ENCODE measurements at places on chromosomes 6 and 20.

DNA sequence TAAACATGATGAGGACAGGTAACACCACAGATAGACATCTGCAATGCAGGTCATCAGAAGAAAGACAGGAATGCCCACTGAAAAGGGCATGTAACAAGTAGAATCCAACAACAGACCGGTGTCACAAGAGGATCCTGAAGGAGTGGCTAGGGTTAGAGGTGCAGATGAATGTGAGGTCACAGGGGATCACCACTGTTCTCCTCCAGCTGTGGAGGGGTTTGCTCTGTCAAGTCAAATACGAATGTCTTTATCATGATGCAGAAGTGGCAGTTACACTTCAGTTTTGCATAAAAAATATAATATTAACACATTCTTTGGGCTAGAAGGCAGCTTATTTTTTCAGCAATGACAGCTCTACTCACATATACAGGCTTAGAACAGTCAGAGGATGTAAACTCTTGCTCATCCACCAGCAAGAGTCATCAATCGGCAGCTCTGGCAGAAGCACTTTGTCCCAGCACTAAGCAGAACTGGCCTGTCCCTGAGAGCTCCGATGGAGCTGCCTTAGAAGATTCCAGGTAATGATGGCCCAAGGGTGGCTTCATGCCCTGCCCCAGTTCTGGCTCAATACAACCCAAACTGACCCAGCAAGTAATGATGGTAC is 130.4 kb upstream of the TRAF3IP2 start:
- DNase-seq = no peak

- no peak for DNase-seq
Measured at GRCh38 chr6:21332660-21333059, 260.9 kb upstream of the SOX4 start.

DNA sequence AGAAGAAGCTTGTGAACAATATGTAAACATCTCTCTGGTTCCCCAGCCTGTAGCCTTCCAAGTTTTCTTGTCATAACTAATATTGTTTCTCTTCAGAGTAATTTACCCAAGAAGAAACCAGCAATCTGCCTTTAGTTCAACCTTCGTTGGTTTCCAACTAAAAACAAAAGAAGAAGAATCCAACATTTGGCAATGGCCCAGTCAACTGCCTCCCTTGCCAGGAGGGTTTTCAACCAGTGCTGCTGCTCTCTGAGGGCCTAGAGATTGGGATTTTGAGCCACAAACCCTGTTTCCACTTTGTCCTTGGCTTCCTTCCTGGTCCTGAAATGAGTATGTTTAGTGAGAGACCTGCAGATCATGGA is 395.8 kb upstream of the CNR1 start:
- no peak for DNase-seq

DNA sequence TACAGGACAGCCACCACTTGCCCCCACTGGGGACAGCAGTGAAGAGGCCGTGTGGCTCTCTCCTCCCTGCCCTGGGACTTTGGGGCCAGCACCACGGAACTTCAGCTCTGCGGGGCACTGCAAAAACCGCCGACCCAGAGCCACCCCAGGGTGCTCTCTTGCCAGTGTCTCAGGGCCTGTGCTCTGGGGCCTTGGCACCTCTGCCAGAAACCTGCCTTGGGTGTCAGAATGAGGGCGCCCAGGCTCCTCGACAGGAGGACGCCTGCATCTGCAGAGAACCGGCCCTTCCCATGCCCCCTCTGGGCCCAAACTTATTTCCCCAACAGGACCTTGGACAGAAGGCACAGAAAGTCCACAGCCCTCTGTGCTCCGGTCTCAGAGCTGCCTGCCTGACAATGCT is 77.2 kb upstream of the MPC1 start:
- no peak for DNase-seq

DNA sequence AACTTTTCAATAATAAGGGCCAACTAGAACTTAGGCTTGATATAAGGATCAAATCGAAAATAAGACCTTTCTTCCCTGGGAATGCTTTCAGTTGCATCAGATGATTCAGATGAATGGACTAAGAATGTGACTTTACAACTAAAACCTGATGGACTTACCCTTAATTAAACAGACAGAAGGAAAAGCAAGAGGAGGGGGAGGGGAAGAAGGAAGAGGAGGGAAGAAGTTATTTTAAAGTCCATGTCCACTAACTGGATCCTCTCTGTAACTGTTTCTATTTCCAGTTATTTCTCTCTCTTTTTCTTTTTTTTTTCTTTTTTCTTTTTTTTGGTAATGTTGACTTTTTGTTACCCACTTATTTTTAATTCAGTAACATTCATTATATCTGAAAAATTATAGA is 486.0 kb downstream of the MAFB start:
- DNase-seq = no peak

GRCh38 chr20:58719971-58720371 is 27.4 kb downstream of the NPEPL1 start:
- no peak for DNase-seq

- DNase-seq = no peak
Measured at GRCh38 chr6:1524040-1524480, 85.7 kb upstream of the FOXC1 start.

DNA sequence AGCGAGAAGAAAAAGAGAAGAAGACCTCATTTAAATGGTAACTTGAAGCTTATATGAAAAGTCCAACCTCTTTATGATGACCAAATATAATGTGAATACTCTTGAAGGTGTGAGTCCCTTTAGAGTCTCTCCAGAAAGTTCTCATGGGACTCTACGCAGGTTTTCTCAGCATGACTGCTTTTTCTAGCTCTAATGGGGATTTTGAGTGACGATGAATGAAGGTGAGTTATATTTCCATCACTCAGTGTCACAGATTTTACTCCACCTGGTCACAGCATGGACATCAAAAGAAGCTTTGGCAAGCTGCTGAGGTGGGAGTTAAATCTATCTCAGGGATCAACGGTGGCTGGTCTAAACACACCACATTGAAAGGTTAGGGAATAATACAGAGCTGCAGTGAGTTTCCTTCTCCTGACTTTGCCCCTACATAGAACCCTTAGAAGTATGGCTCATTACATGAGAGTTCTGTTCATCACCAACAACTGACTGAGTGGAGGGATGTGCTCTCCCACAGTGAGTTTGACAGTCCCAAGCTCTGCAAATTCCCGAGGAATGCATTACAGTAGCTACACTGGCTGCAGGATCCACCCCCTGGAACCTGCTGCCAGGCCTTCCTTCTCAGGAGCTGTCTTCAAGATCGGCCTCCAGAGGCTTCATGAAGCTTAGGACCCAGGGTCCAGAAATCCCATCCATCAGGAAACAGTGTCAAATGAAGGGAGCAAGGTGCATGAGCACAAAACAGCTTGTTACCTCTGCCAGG is 126.8 kb downstream of the FOXC1 start:
- no peak for DNase-seq

DNA sequence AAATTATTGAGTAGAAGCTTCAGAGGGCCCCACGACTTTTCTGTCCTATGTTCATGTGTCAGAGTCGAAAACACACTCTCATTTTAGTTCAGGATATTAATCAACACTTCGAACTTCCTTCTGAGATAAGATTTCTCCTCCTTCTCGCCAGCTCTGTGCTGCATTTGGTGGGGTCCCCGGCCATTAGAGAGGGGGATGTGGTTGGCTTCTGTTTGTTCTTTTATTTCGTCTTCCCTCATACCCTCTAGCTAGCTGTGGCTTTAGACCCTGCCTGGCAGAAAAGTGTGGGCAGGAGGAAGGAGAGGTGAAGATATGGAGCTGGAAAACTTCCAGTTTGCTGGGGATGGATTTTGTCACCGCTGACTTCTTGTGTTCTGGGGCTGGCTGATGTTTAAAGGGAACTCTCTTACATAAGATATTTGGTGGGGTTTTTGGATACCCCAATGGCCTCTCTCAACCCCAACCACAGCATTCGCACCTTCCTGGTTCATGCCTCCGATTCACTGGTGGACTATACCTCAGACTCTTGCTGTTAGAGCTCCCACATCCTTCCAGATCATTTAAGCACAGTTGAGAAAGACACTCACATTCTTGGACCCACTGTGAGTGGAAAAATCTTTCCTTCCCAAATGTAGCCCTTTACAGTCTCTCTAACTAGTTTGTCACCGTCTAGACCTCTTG is 30.7 kb upstream of the TMX4 start:
- DNase-seq = no peak

GRCh38 chr6:5453546-5453945 is 192.2 kb downstream of the FARS2 start:
- DNase-seq = no peak

GRCh38 chr6:165701564-165702354 is 38.7 kb upstream of the PDE10A start:
- no peak for DNase-seq

- peak; percentile 15 for DNase-seq
Measured at GRCh38 chr20:39795401-39796272, 833.5 kb downstream of the DHX35 start.

- no peak for DNase-seq
Measured at GRCh38 chr20:50548396-50548795, 38.2 kb downstream of the PTPN1 start.

DNA sequence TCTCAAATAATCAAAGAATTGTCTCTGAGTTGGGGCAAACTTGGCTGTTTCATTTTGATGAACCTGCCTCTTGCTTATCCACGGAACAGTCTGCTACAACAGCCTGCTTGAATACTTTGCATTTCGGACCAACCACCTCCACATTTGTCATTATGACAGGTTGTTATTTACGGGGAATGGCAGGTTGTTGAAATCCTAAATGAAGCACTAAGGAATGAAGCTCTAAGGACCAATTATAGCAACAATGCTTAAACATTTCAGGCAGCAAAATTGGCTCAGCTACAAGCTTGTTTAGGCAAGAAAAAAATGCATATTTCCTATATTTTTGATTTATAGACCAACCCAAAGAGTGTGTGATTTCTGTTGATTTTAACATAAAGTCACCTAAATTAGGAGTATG is 84.5 kb downstream of the MAP3K7 start:
- DNase-seq = no peak

- no peak for DNase-seq
Measured at GRCh38 chr6:134549854-134550253, 231.9 kb upstream of the SGK1 start.

DNA sequence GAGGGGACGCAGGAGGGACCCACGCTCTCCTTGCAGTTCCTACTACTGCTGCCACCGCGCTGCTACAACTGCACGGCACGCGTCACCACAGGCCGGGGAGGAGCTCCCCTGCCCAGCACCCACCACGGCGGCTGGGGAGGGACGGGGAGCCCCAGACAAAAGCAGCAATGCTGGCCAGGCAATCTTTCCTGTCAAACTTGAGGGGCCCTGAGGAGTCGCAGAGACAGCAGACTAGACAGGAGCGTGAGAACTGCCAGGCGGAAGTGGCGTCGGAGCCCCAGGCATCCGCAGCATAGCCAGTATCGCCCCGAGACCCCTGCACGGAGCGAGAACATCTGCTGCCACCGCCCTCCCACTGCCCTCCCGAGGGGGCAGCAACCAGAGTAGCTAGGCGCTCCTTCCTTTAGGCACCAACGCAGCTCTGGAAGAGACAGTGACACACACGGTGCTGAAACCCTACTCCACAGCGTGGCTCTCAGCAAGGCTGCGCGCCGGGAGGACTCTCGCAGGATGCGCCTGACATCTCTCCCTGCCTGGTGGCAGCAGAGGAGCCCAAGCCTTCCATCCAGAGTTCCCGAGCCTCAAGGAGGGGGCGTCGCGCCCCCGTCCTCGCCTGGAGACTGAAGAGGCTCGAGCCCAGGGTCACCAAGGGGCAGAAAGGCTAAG is 2.2 kb downstream of the TAF4 start:
- DNase-seq = no peak

DNA sequence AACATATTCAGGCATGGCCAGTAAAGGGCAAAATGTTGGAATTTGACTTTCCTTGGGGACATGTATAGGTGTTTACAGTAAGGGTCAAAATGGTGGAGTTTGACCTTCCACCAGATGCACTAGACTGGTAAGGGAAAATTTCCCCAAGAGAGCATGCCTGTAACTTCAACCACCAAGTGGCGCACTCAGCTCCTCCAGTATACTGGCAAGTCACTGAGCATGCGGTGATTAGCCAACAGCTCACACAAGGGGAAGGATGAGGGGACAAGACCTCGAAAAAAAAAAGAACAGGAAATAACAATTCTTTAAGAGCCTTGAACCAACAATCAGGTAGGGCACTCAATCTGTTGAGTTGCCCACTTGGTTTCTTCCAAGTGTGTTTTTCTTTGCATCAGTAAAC is 140.9 kb downstream of the EYS start:
- no peak for DNase-seq

DNA sequence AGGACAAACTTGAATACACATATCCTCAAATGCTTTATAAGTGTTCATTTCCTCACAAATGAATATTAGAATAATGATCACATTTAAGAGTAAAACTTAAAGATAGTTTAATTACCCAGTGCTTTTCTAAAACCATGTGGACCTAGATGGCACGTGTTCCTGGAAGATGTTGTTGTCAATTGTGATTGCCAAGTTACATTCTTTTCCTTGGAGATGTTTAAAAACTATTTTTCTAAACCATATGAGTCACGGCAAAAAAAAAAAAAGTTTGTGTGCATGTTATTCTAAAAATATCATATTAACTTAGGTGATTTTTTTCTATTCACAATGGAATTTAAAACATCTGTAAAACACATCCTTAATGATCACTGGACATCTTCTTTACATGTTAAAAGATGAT is 51.1 kb downstream of the RCAN2 start:
- DNase-seq = peak; percentile 73

GRCh38 chr20:53154540-53154939 is 182.4 kb downstream of the TSHZ2 start:
- no peak for DNase-seq

GRCh38 chr6:32117461-32117860 is 8.3 kb upstream of the TNXB start:
- DNase-seq = no peak

- no peak for DNase-seq
Measured at GRCh38 chr6:25463441-25463840, 184.3 kb downstream of the CARMIL1 start.

GRCh38 chr6:45983062-45983461 is 32.6 kb downstream of the CLIC5 start:
- no peak for DNase-seq

- DNase-seq = no peak
Measured at GRCh38 chr6:157563611-157564284, 182.8 kb downstream of the ZDHHC14 start.

DNA sequence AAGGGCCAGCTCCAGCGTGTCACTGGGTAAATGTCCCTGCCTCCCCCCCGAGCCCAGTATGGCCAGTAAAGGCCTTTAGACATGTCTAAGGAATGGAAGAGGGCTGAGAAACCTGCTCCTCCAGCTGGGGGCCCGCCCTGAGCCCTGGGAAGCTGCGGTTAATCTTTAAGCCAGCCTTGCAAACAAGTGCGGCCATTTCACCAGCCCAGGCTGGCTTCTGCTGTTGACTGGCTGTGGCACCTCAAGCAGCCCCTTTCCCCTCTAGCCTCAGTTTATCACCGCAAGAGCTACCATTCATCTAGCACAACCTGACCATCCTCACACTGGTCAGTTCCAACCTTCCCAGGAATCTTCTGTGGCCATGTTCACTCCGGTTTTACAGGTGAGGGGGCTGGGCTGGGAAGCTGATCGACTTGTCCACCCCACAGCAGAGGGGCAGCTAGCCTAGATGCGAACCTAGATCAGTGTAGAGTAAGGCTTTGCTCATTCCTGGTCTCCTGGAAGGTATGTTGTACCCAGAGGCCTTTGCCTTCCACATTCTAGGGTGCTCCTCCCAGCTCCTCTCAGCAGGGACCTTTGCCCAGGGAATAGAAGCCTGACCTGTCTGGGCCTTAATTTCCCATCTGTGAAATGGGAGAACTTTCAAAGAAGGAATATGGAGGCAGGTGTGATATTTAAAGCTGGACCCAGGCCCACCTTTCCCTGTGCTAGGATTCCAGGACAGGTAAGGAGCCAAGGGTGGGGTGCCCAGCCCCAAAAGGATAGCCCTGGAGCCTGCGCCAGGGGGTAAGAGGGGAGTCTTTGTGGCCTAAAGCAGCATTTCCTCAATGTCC is 1.2 kb upstream of the SRC start:
- no peak for DNase-seq
